Central memory CD4-positive, alpha-beta T cell (primary cell): ENCODE measurements at places on chromosomes 7 and 10.
A peak's percentile ranks its signal among the peaks of the same experiment; 100 is the strongest.

DNA sequence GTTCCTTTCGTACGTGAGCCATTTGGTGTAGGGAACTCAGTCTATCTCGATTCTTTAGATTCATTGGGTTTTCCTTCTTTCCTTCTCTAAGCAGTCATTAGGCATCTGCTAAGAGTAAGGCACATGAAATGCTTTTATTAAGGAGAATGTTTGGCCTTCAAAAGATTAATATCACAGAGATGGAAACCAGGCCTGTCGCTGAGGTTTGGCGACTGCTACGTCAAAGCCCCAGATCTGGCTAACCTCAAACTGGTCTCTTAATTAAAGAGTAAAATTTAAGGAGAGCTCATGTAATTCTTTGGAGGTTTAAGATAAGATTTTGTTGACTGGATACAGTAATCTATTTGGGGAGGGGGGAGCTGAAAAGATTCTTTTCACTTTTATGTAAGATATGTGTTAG lies 189.8 kb downstream of the JCAD start:
- no peak for DNase-seq

DNA sequence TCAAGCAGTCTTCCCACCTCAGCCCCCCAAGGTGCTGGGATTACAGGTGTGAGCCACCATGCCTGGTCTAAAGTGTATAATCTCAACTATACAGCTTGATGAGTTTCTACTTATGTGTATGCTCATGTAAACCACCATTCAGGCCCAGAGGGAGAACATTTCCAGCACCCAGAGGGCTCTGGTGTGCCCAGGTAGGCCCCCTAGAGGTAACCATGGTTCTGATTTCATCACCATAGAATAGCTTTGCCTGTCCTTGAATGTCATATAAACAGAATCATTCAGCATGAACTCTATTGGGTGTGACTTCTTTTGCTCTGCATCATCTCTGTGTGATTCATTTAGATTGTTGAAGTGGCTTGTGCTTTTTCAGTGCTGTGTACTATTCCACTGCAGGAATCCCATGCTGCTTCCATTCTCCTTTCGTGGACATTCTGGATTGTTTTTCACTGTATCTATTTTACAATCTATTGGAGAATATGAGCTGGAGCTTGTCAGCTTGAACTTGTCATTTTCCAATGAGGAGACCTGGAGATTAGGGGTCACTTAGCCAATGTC lies 35.2 kb downstream of the COL26A1 start:
- DNase-seq = no peak

DNA sequence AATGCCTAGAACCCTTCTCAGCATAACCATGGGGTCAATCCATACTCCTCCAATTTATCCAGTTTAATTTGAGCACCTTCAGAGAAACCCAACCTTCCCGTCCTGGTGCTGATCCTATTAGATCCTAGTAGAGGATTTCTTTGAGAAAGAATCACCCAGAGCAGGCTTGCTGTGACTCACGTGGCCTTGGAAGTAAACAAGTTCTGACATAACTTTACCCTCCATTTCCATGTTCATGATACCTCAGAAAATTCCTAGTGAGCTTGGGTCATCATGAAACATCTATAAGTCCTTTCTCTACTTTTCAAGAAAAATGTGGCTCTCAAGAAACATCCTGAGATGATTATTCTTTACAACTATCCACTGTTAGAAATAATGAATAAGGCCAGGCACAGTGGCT lies 71.7 kb downstream of the PRLHR start:
- DNase-seq = no peak

GRCh38 chr10:123409426-123409825 lies 255.2 kb downstream of the BUB3 start:
- DNase-seq = no peak

DNA sequence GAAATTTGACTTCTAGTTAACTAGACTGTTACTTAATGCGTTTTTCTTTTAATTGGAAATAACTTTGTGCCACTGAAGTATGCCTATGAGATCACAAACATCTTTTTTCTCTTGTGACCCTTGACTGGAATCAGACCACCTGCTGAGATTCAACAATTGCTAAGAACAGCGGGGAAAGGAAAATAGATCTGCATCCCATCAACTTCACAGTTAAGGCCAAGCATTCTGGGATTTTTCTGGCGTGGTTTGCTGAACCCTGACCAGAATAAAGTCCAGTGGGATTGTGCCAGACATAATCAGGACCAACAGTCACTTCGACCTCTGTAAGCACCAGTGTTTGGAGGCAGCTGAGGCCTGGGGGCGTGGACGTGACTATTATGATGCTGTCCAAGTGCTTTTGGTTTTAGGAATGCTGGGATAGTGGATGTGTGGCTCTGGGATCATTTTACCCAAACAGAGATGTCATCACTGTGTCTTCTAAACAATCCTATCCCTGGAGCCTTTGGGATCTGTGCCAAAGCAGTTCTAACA lies 373.3 kb upstream of the PRKCQ start:
- DNase-seq = no peak

DNA sequence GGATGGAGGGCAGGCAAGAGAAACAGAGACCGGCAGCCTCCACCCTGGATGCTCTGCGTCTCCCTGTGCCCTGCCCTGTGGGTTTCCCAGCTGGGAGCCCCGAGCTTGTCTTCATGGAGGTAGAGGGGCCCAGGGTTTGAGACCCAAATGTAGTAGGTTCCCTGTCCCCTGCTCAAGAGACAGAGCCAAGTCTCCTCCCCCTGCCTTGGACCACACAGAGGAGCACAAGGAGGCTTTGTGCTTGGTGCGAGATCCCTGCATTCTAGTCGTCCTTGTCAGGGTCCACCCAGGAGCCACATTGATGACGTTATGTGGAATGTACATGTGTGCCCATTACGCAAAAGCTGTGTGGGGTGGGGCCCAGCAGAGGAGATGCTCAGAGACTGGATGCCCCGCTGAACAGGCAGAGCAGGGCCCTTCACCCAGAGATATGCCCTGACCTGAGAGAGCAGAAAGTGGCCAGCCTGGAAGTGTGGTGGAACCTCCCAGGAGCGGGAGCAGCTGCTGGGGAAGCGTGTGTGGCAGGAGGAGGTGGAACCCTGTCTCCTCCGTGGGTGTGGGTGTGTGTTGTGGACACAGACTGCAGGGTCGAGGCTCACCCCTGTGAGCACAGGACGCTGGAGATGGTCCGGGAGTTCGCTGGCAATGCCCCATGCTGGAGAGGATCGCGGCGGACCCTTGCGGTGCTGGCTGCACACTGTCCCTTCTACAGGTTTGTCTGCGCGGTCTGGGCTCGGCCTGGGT lies 39.3 kb downstream of the VWA2 start:
- DNase-seq = no peak

DNA sequence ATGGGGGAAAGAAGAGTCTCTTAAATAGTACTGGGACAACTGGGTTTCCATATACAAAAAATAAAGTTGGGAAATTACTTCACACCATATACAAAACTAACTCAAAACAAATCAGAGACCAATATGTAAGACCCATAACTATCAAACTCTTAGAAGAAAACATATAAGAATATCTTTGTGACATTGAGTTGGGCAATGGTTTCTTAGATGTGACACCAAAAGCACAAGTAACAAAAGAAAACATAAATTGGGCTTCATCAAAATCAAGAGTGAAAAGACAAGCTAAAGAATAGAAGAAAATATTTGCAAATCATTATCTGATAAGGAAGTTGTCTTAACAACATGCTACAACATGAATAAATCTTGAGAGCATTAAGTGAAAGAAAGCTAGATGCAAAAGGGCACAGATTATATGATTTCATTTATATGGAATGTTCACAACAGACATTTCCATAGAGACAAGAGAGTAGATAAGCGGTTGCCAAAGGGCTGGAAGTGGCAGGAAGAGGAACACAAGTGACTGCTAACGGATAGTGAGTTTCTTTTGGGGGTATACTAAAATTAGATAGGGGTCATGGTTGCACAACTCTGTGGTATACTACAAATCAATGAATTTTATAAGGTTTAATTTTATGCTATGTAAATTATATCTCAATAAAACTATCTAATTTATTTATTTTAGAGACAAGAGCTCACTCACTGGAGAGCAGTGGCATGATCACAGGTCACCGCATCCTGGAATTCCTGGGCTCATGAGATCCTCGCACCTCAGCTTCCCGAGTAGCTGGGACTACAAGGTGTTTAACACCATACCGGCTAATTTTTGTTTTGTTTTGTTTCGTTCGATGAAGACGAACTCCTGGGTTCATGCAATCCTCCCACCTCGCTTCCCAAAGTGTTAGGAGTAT lies 35.4 kb downstream of the JMJD1C start:
- no peak for DNase-seq

- DNase-seq = no peak
These were observed 48.2 kb downstream of the APBB1IP start for GRCh38 chr10:26486304-26486703.

- DNase-seq = no peak
These were observed 199.0 kb upstream of the ZMIZ1 start for GRCh38 chr10:78869508-78870454.

DNA sequence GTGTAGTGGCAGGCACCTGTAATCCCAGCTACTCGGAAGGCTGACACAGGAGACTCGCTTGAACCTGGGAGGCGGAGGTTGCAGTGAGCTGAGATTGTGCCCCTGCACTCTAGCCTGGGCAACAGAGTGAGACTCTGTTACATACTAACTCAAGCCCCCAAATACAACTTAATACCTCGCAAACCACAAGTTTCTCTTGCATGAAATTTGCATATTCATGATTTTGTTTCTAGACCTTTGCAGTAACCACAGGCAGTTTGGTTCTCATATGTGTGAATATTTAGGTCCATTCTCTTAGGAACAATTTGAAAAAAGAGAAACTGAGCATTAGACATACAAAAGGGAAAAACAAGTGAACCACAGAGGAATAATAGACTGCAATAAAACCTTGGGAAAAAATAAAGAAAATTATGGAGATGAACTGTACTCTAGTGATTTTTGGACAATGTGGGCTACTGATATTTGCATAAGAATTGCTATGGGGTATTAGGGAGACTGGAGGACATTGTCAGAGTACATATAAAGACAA lies 77.0 kb downstream of the ZNF277 start:
- no peak for DNase-seq

DNA sequence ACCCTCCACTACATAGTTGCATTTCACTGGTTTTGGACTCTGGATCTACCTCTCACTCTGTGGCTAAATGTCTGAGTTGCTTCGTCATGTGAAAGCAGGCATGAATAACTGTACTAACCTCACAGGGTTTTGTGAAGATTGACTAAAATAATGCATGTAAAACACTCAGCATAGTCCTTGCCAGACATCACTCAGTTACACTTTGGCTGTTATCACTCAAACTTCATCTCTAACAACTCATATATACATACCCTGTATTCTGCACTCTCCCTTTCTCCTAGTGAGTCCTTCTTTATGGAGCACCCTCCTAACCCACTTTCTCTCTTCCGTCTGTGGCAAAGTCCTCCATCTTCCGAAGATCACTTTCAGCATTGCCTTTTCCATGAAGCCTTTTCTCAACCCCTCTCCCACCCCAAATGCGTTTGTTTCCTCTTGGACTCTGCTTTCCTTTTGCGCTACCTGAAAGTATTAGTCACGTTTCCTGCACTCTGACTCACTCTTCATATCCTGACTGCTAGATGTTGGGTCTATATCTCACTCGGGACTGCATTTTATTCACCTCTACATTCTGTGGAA lies 72.6 kb downstream of the OSBPL3 start:
- DNase-seq = peak; percentile 24

DNA sequence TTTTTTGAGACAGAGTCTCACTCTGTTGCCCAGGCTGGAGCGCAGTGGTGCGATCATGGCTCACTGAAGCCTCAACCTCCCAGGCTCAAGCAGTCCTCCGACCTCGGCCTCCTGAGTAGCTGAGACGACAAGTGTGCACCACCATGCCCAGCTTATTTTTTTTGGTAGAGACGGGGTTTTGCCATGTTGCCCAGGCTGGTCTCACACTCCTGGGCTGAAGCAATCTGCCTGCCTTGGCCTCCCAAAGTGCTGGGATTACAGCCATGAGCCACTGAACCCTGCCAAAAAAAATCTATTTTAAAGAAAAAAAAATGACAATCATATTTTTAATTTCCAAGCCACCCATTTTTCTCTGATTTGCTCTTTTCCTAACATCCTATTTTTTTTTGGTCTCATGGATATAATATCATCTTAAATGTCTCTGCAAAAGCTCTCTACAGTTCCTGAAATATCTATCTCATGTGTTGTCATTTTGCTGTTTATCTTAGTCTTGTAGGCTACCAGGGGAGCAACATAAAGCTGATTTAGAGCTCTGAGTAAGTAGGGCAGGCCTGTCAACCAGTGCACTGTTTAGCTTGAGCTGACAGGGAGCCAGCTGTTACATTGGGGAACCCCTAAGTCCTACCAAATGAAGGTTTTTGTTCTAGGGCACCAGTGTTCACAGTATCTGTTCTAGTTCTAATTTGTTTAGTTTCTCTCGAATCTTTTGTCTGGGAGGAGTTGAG lies 29.9 kb upstream of the HBP1 start:
- DNase-seq = no peak

GRCh38 chr7:155847821-155848435 lies 35.7 kb upstream of the SHH start:
- DNase-seq = no peak

DNA sequence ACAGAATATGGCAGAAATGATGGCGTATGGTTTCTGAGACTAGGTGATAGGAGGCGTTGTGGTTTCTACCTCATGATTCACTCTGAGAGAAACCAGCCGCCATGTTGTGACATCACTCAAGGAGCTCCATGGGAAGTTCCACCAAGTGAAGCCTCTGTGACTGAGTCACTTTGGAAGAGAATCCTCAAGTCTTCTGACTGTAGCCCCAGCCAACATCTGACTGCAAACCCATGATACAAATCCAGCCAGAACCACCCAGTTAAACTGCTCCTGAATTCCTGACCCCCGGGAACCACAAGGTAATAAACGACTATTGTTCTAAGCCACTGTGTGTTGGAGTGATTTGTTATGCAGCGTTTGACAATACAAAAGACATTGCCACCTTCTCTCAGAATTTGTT lies 91.1 kb upstream of the CARD11 start:
- DNase-seq = no peak

- no peak for DNase-seq
These were observed 638.5 kb downstream of the PHTF2 start for GRCh38 chr7:78437118-78437517.

GRCh38 chr10:102878629-102879028 lies 9.4 kb downstream of the AS3MT start:
- DNase-seq = no peak

DNA sequence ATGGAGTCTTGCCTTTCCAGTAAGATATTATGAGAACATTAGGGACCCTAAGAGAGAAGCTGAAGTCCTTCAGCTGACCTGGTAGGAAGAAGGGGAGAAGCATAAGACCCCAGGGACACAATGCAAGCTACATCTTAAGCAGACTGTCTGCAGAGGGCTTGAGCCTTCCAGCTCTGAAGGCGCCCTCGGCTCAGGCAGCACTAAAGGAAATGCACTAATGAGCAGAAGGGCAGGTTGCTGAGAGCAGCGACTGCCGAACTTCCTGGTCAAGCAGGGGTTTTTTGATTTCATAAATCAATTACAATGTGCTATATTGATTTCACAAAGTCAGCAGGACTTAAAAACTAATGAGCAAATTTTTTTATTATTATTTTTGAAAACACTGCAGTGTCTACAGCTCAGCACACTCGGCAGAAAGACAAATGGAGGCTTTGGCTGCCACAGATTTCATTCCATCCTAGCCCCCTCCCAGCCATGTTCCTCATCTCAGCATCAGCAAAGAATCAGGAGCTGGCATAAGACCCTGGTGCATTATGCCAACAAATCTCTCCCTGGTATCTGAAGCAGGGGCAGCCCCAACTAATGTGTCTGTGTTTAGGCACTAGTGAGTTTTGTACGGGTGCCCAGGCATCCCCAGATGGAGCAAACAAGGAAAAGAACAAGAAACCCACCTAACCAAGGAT lies 57.1 kb downstream of the LRRTM3 start:
- no peak for DNase-seq

- no peak for DNase-seq
These were observed 61.7 kb upstream of the PPIF start for GRCh38 chr10:79285315-79286197.

GRCh38 chr10:123309731-123310130 lies 155.5 kb downstream of the BUB3 start:
- no peak for DNase-seq
